Activated CD4-positive, alpha-beta T cell treated with anti-CD3 and anti-CD28 coated beads, Interleukin-2, amount 10 ng/mL, durations not matched to agents 7 days and 5 days (primary cell): ENCODE measurements at places on chromosomes 12 and 14. TPM values are rescaled to one million over a fixed set of nuclear protein-coding genes. Genes with fewer than 3 reads are reported as not detected.

GRCh38 chr12:26434299-26435068, 239.1 kb downstream of the SSPN start:
- no peaks in the 10 kb centered on the region for H3K36me3 ChIP-seq
- H3K27ac ChIP-seq = no peak overlapping the region
- no peaks in the 10 kb centered on the region for H3K27me3 ChIP-seq
- no peak overlapping the region for H3K4me3 ChIP-seq

GRCh38 chr12:116534311-116535121, 24.7 kb upstream of the MAP1LC3B2 start:
- H3K4me1 ChIP-seq = peaks cover 38% of the 10 kb centered on the region
- no peak overlapping the region for H3K27ac ChIP-seq
- peak overlapping the region; percentile 80 for H3K4me3 ChIP-seq
- peaks cover 5% of the 10 kb centered on the region for H3K27me3 ChIP-seq

DNA sequence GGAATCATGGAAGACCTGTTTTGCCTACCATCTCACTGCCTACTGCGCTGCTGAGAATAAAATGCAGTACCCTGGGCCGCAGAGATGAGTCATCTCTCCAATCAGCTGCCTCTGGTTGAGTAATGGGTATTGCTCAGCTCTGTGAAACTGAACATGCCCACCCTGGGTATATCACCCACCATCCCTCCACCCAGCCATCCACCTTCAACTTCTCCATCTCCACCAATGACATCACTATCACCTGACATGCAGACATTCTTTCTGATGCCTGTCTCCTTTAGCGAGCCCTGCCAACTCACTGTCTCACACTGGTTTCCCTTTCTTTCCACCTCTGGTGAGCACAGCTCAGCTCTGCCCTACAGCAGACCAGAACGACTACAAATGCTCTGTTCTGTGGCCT, 33.6 kb downstream of the E2F7 start:
- H3K27me3 ChIP-seq = no peaks in the 10 kb centered on the region
- no peak overlapping the region for H3K27ac ChIP-seq
- peaks cover 61% of the 10 kb centered on the region for H3K36me3 ChIP-seq
- no peak for DNase-seq
- H3K4me1 ChIP-seq = no peaks in the 10 kb centered on the region

GRCh38 chr12:3275171-3276041, 198.2 kb downstream of the TSPAN9 start:
- no peaks in the 10 kb centered on the region for H3K4me1 ChIP-seq
- H3K36me3 ChIP-seq = no peaks in the 10 kb centered on the region
- peak; percentile 76 for DNase-seq
- no peaks in the 10 kb centered on the region for H3K27me3 ChIP-seq
- no peak overlapping the region for H3K4me3 ChIP-seq

- peak; percentile 84 for DNase-seq
- H3K27ac ChIP-seq = no peak overlapping the region
- peaks cover 4% of the 10 kb centered on the region for H3K4me1 ChIP-seq
- H3K36me3 ChIP-seq = no peaks in the 10 kb centered on the region
Observed at GRCh38 chr12:69290545-69291277, 51.3 kb downstream of the CPSF6 start.

GRCh38 chr12:67877727-67878126, 111.5 kb upstream of the IFNG-AS1 start:
- H3K27me3 ChIP-seq = no peaks in the 10 kb centered on the region
- H3K4me1 ChIP-seq = no peaks in the 10 kb centered on the region
- no peaks in the 10 kb centered on the region for H3K36me3 ChIP-seq
- no peak overlapping the region for H3K4me3 ChIP-seq

- DNase-seq = peak; percentile 67
- H3K36me3 ChIP-seq = no peaks in the 10 kb centered on the region
- H3K4me3 ChIP-seq = peak within 1 kb of the TSS; percentile 32
- H3K27ac ChIP-seq = peak within 1 kb of the TSS; percentile 28
- peaks cover 86% of the 10 kb centered on the region for H3K27me3 ChIP-seq
Observed at GRCh38 chr12:54032627-54033100, at the start of gene HOXC5. Gene HOXC5, plus strand, starts transcription at chr12:54033050. Its CDS starts 73 bp downstream, at chr12:54033123.

DNA sequence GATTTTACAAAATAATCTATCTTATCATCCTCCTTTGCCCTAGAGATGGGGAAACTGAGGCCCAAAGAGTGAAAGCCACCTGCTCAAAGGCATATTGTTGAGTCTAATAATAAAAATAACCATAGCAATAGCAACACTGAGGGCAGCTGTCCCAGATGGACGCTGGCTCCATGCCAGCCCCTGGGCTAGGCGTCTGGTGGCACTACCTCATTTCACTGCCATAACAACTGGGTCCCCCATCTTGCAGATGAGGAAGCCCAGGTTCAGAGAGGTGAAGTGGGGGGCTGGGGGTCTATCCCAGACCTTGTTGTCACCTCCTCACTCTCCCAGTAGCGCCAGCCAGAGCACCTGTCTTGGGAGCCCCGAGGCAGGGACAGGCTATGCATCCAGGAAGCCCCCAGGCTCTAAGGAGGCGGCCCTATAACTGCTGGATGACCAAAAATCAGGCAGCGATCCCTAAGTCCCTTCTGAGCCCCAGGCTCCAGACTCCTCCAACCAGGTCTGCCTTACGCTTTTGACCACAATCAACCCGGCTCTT, 12.8 kb downstream of the BDKRB2 start:
- H3K27ac ChIP-seq = no peak overlapping the region
- no peaks in the 10 kb centered on the region for H3K36me3 ChIP-seq
- H3K27me3 ChIP-seq = no peaks in the 10 kb centered on the region
- no peak for DNase-seq
- H3K4me1 ChIP-seq = no peaks in the 10 kb centered on the region
- H3K4me3 ChIP-seq = no peak overlapping the region

DNA sequence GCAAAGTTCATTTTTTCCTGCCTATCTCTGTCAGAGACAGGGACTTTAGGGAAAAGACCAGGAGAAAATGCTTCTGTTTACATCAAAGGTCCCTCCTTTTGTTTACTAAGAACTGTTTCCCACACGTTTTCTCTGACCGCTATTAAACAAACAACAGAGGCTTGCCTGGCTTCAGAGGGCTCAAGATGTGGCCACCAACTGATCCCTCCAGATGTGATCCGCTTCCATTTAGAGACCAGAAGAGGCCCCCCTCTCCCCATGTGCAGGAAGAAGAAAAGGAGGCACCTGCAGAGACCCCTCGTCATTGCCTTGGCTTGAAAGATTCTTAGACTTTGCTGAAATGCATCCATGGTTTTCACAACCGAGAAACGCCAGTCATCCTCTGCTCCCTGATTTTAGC, 217.9 kb upstream of the PWP1 start:
- H3K36me3 ChIP-seq = no peaks in the 10 kb centered on the region
- no peaks in the 10 kb centered on the region for H3K27me3 ChIP-seq
- DNase-seq = no peak
- H3K4me1 ChIP-seq = peaks cover 4% of the 10 kb centered on the region

GRCh38 chr12:132432721-132433577, 57.0 kb upstream of the FBRSL1 start:
- H3K36me3 ChIP-seq = no peaks in the 10 kb centered on the region
- H3K27ac ChIP-seq = peak overlapping the region; percentile 68
- H3K27me3 ChIP-seq = no peaks in the 10 kb centered on the region
- H3K4me1 ChIP-seq = peaks cover 58% of the 10 kb centered on the region
- no peak for DNase-seq

CPNE8 gene
- total RNA-seq = 3.7 TPM

KLRC4 gene
- total RNA-seq = not detected

SLC22A17 gene
- 3.0 TPM for total RNA-seq

GRIP1 gene
- 0.85 TPM for total RNA-seq

ZBTB42 gene
- 5.8 TPM for total RNA-seq

SYCP3 gene
- 0.35 TPM for total RNA-seq

ERH gene
- 334 TPM for total RNA-seq

C12orf56 gene
- not detected for total RNA-seq
